ENCODE measurements at places on chromosomes 6 and 20.

GRCh38 chr20:34055290-34055689, 56.8 kb downstream of the EIF2S2 start:
- no peak for DNase-seq

DNA sequence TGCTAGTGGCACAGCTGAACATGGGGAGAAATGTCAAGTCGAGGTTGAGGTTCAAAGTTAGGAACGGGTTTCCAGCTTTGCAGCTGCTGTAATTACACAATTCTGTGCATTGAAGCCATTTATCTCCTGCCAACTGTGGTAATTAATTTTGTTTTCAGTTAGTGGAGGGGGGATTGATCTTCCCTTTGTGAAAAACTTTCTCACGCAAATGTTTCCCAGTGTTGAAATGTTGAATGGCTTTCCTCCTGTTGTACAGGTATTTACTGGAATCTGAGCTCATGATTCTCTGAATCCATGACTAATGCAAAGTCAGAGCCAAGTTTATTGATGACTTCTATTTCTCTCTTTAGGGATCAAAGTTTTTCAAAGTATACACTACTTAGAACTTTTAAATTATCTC, 198.4 kb upstream of the SLC35B3 start:
- DNase-seq: no peak

DNA sequence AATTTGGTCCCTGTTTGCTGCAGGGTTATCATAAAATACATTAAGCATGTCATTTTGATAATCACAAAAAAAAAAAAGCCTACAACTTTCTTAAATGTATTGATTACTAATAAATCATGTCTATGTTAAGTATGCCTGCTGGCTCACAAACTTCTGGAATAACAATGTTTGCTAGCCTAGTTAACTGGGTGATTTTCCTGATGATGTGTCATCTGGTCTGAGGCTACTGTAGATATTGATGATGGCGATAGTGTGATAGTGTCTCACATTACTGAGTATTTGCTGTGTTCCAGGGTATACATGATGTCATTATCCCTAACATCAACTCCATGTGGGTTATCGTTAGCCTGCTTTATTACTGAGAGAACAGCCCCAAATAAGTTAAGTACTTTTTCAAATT, 86.2 kb upstream of the VSTM2L start:
- no peak for DNase-seq

GRCh38 chr6:128070406-128070805, 169.5 kb upstream of the THEMIS start:
- DNase-seq: no peak

- DNase-seq: no peak
These were observed 115.2 kb downstream of the DLL1 start for GRCh38 chr6:170175644-170176135.

DNA sequence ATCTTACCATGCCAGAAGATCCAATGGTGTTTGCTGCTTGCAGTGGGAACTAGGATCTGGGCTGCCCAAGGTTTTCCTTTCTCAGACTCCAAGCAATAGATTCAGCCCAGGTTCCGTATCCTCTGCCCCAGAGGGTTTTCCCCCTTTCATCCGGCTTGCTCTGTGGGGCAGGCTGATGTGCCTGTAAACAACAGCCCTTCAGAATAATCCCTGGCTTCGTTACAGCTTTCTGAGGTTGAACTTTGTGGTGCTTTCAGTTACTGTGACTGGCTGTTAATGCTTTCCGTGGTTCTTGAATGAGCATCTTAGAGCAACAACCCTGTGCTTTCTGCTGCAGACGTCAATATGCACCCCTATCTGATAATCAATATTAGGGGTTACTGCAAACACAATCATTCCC, 400.4 kb downstream of the BTBD3 start:
- DNase-seq: no peak

GRCh38 chr20:21391972-21392352, 5.4 kb downstream of the NKX2-4 start:
- no peak for DNase-seq

- DNase-seq: peak; percentile 9
These were observed 49.6 kb downstream of the DSTN start for GRCh38 chr20:17619351-17620093.

DNA sequence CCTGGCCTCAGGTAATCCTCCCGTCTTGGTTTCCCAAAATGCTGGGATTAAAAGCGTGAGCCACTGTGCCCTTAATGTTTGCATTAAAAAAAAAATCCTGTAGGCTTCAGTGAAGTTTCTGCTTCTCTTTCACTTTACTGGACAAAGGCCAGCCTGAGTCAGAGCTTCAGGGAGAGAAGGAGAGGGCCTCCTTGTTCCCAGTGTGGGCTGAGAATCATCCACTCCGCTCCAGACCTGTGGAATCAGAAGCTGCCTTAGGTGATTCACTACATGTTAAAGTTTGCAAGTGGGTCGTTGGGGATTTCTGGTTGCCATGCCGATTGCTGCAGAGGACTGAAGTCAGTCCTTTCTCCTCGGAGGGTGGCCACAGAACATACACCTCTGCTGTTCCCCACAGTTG, 113.3 kb upstream of the EEF1E1 start:
- no peak for DNase-seq

GRCh38 chr6:11009353-11009752, 34.8 kb downstream of the ELOVL2 start:
- peak; percentile 18 for DNase-seq

- peak; percentile 10 for DNase-seq
These were observed 386.4 kb upstream of the MMS22L start for GRCh38 chr6:97669191-97670031.

DNA sequence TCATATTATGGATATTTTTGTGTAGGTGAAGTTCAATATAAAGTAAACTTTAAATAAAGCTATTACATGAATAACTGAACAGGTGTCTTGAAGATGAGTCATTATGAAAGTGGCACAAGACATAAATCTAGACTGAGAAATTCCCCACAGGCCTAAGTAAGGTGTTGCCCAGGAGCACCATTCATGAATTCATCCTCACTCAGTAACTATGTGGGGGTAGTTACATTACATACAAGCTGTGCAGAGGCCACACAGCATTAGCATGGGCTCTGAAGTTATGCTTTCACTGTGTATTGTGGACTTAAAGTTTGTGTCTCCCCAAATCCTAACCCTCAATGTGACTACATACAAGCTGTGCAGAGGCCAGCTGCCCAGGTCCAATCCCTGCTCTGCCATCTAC, 65.9 kb downstream of the BCAS1 start:
- no peak for DNase-seq

GRCh38 chr6:159677506-159678165, 15.4 kb downstream of the SOD2 start:
- DNase-seq: no peak

DNA sequence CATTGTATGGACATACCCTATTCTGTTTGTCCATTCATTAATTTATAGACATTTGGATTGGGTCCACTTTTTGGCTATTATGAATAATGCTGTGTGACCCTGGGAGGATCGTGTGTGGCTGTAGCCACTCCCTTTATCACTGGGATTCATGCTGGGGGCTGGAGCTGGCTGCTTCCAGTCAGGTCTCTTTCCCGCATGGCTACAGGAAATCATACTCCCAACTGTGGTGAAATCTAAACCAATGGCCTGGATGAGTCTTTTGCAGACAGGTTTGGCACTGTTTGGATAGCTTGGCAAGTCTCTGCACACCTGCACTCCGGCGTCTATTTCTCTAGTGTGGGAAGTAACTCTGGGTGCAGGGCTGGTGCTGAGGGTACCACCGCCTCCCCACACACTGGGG, 80.4 kb downstream of the RIN2 start:
- no peak for DNase-seq

GRCh38 chr6:111623046-111623718, 17.5 kb upstream of the TRAF3IP2 start:
- no peak for DNase-seq

GRCh38 chr20:52035498-52035897, 156.1 kb downstream of the ZFP64 start:
- no peak for DNase-seq

- peak; percentile 76 for DNase-seq
These were observed 2.1 kb upstream of the NRN1 start for GRCh38 chr6:6008648-6009421.

DNA sequence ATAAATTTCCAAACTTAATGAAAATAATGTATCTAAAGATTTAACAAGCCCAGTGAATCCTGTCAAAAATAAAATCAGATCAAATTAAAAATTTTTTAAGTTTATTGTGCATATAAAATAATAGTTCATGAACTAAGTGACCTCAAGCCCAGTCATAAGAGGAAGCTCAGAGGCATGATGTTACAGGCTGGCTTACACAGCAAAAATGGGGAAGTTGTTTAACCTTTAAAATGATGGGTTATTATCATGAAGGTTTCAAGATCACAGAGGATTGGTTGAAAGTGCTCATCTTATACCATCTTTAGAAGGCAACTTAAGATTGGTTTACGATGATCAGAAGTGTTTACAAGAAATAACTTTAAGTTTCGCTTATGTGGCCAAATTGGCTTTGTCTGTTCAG, 102.5 kb downstream of the PAK5 start:
- DNase-seq: no peak

GRCh38 chr6:140077827-140078560, 703.5 kb upstream of the CITED2 start:
- no peak for DNase-seq

DNA sequence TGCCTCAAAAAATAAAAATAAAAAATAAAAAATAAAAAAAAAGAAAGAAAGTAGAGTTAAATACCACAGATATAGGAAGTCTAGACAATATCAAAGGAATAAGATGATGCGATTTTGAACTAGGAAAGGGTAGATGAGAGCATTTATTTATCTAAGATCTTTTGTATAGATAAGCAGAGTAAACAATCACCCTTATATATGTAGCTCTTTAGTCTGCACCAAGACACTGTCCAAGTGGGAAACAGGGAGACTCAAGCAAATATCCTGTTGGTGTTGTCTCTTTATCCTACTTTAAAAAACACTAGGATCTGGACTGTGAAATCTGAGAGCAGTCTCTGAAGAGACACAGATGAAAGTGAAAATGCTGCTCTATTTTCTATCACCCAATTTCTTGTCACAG, 587.0 kb upstream of the FLRT3 start:
- DNase-seq: no peak

- DNase-seq: no peak
These were observed 955.6 kb downstream of the TBC1D32 start for GRCh38 chr6:120378582-120379220.

DNA sequence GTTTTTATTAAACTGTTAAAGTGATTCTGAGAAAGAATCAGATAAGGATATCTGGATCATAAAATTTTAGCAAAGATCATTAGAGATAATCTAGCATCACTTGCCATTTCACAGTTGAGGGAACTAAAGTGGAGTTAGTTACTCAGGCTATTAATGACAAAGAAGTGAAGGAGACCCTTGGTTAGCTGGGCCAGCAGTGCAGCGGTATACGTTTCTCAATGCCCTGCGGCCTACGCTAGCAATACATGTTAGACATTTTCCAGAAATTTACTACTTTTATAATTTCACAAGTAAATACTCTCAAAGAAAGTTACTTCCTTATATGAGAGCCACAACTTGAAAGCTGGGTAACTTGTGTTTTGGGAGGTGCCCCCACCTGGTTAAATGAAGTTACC, 28.5 kb downstream of the NEDD9 start:
- DNase-seq: no peak

DNA sequence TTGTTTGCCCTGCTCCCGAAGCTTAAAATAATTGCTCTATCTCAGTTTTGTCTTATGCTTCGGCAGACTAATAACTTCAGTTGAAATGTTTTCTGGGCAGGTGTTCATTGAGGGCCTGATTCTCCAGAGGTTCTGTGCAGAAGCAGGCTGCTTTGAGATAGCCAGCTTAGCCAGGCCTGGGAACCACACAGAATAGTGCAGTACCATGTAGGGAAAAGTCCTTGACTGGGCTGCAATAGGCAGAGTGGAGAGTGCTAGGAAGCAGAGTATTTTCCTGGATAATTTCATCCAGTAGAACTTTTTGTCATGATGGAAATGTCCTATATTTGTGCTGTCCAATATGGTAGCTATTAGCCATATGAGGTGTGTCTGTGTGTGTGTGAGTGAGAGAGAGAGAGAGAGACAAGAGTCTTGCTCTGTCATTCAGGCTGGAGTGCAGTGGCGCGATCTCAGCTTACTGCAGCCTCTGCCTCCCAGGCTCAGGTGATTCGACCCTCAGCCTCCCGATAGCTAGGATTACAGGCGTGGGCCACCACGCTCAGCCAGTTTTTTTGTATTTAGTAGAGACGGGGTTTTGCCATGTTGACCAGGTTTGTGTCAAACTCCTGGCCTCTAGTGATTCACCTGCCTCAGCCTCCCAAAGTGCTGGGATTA, 15.9 kb downstream of the TOP1 start:
- DNase-seq: no peak

DNA sequence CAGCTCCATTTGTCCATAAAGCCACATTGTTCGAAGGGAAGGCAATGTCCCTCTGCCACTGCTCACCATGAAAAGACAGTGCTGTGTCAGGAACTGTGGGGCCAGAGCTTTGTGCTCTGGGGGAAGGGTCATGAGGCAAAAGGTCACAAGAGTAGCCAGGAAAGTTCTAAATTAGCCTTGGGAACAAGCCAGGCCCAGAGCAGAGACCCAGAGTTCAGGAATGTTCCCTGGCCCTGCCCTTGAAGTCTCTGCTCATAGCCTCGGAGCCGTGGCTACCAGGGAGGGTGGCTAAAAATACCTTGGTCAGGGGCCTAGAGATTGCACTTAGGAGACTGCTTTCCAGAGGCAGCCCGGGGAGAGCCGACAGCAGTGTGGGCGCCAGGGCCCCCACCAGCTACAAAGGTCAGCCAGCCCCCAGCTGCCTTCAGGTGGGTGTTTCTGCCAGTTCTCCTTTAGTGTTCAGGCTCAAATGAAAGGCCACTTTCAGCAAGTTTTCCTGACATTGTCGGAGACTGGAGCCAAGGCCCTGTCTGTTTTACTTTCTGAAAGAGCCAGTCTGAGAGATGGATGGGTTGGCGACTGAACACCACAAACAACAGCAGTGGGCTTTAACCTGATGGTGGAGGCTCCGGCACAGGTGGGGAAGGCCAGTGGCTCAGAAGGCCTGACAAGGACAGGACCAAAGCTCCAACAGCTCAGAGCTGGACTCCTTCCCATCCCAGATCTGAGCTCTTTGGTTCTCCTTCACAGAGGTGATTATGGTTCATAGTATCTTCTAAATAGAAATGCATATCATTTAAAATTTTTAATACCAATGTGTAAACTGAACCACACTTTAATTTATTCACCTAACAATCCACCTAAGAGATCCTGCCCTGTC, 76.2 kb downstream of the CDH26 start:
- DNase-seq: no peak

- no peak for DNase-seq
These were observed 186.2 kb downstream of the CDH26 start for GRCh38 chr20:60144404-60144803.

DNA sequence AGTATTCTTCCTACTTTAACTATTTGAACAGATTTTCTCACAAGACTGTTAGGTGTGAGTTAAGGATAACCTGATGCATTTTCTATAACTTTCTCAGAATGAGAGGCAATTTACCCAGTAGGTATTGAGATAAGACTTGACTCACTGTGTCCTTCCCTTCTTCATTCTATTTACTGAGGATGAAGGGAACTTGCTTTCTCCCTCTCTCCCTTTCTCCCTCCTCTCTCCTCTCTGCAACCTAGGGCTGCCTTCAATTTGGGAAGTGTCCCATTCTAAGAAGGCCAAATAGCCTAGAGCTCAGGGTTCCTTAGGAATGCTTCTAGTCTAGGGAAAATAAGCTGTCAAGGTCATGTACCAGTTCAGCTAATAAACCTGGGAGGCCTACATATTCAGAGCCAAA, 3.2 kb downstream of the ECHDC1 start:
- no peak for DNase-seq

- DNase-seq: no peak
These were observed 27.1 kb downstream of the FOXP4 start for GRCh38 chr6:41573276-41573675.

- no peak for DNase-seq
These were observed 8.0 kb upstream of the PERP start for GRCh38 chr6:138115201-138115600.
